ENCODE measurements at places on chromosomes 3 and 15.

DNA sequence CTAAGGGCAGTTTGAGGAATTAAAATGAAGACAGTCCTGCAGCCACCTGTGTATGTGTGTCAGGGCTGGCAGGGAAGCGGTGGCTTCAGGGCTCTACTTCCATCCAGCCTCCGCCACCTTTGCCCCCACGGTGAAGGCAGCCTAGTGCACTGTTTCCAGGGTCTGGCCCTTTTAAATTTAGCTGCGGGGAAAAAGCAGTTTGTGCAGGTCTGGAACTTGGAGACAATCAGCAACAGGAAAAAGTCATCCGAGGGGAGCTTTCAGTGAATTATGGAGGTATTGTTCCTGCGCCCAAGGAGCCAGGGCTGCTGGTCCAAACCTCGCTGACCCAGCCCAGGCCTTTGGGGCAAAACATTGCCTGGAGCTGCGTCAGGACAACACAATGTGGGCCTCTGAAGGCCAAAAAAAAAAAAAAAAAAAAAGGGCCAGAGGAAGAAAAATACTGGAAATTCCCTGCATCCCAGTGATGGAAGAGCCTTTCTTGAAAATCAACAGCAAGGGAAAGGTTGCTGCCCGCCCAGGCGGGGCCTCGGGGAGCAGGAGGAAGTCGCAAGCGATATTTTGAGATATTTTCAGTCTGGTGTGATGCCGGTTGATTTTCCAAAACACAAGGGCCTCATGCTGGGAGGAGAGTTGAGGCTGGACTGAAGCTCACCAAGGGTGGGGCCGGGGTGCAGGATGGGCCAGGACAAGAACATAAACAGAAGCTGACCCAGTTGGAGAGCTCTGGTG, 25.5 kb upstream of the FGD5 start:
- DNase-seq: no peak

- DNase-seq: no peak
Observed at GRCh38 chr3:27503526-27503925, 19.3 kb upstream of the SLC4A7 start.

GRCh38 chr3:166986000-166986399, 394.1 kb downstream of the ZBBX start:
- no peak for DNase-seq

GRCh38 chr3:13077431-13078162, 4.4 kb upstream of the IQSEC1 start:
- DNase-seq: no peak

GRCh38 chr3:9373465-9373864, 10.6 kb downstream of the THUMPD3 start:
- DNase-seq: no peak

DNA sequence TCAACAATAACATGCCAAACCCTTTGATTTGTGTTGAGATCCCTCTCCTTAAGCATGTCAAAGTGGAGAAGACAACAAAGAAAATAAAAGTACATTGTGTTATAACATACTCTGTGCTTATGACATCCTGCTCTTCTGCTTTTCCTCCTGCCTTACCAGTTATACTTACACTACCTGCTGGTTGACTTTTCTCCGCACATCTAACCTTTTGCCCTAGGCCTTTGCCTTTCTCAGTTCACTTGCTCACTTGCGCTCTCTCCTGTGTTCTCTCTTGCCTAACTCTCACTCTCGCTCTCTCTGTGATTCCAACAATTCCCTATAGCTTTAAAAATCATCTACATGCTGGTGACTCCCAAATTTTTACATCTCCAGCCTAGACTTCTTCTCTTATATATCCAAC, 5.7 kb downstream of the DNAH12 start:
- DNase-seq: no peak

GRCh38 chr3:187130346-187131066, 8.8 kb downstream of the RPL39L start:
- DNase-seq: peak; percentile 61

GRCh38 chr15:79339588-79340314, 28.8 kb downstream of the TMED3 start:
- DNase-seq: no peak

DNA sequence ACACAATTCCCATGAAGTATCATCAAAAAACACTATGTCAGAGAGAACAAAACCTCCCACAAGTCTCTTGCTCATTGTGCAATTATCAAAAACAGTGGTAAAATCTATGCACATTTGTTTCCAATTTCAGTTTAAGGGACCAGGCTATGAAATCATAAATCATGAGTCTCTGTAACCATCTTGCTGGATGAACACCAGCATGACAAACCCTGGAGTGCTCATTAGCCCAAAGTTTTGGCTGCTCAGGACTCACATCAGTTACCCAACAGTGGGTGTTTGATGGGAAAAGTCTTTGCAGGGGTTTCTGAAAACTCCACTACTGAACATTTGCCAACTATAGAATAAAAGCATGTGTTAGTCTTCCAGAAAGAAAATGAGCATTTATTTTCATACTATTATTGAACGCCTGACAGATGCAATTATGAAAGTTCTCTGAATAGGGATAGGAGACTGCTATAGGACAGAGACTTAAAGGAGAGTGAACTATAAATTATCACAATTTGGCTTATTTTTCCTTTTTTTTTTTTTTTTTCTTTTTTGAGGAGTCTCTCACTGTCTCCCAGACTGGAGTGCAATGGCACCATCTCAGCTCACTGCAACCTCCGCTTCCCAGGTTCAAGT, 240.8 kb upstream of the KCNMB2 start:
- no peak for DNase-seq

DNA sequence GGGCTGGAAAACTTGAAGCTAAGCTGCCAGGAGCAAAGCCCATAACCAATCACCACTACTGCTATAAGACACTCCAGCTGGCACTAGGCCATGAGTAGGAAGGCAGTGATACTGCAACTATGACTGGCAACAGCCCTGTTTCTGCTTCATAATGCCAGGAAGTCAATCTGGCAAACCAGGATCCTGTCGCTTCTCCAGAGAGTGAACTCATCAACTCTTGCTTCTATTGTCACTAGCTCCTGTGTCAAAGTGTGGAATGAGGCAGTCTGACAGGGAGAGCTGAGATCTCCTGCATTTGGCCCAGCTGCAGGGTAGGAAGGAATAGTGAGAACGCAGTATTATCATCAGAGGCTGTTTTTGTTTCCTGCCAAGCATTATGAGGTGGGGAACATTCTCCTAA, 105.3 kb downstream of the CTNNB1 start:
- DNase-seq: no peak

DNA sequence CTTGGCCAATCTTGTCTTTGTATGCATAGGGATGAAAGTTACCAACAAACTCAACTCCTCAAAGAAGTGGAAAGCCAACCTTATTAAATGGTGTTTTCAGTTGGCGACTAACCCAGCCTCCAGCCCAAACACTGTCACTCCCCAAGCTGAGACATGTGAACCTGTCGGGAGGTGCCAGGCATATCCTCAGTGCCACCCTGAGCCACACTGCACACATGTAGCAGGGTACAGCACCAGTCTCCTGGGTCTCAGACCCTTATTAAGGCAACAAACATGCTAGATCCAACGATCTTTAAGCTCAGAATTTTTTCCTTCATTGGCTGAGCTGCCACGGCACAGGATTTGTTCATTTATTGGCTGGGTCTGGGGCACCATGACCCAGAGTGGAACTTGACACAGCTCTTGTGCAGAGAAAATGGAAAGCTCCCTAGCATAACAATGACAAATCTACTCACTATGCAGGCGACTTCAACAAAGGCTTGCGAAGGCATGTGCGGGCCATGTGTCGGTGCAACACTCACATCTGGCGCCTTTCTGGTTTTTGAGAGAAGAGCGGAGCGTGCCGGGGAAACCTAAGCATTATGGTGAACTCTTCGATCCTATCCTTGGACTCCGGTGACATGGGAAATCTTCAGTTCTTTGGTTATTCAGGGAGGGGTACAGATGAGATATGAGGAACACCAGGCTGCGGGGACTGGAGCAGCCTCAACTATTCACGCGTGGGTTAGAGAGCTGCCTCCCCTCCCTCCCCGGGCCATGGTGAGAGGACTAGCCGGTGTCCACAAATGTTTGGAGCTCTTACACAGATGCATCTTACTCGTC, 190.1 kb downstream of the FAM43A start:
- DNase-seq: no peak

DNA sequence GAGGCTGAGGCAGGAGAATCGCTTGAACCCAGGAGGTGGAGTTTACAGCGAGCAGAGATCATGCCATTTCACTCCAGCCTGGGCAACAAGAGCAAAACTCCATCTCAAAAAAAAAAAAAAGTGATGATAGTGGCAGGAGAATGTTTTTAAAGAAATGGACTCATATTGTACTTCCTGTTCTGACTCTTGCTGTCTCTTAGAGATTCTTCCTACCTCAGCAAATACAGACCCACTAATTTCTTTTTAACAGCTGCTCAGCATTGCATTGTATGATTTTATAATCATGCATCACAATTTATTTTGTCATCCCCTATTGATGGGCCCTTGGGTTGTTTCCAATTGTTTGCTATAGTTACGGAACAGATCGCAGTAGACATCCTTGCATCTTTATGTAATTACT, 8.8 kb upstream of the ANKDD1A start:
- DNase-seq: no peak

GRCh38 chr15:35810007-35810406, 264.0 kb upstream of the DPH6 start:
- no peak for DNase-seq

DNA sequence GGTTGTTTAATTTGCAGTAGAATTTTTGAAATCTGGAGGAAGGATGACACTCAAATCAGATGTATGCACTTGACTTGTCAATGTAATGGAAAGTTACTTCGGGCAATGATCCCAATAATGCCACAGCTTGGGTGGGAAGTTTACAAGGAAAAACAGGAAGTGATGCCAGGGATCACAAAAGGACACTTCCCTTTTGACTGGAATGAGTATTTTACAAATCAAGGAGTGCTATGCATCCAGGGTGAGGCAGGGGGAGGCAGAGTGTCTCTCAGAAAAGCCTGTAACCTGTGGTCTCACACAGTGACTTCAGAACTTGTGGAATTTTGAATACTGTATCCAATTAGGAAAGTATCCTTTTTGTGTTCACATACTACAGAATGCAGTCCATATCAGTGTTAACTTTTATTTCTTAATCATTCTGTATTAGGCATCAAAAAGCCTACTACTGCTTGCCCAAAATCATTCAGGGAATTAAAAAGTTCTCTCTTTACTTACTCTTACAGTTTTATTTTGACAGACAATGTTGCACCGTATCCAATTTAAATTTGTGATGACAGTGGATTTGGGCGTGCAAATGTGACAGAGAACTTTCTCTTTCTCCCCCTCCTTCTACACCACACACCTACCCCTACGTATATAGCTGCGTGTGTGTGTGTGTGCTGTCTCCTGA, 445.1 kb downstream of the MECOM start:
- DNase-seq: no peak

GRCh38 chr15:74428970-74429780, 4.6 kb downstream of the SEMA7A start:
- DNase-seq: no peak

DNA sequence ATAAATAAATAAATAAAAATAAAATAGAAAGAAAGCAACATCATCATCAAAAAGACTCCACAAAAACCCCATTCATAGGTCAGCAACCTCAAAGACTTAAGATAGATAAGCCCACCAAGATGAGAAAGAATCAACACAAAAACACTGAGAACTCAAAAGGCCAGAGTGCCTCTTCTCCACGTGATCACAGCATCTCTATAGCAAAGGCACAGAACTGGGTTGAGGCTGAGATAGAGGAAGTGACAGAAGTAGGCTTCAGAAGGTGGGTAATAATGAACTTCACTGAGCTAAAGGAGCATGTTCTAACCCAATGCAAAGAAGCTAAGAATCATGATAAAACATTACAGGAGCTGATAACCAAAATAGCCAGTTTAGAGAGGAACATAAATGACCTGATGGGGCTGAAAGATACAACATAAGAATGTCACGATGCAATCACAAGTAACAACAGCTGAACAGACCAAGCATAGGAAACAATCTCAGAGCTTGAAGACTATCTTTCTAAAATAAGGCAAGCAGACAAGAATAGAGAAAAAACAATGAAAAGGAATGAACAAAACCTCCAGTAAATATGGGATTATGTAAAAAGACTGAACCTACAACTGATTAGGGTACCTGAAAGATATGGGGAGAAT, 26.4 kb downstream of the GNB5 start:
- no peak for DNase-seq

- no peak for DNase-seq
Observed at GRCh38 chr15:39110336-39110735, 470.5 kb upstream of the THBS1 start.

- DNase-seq: no peak
Observed at GRCh38 chr3:133032301-133032700, 5.9 kb upstream of the TMEM108 start.
